CD4-positive, CD25-positive, alpha-beta regulatory T cell (primary cell): ENCODE measurements at places on chromosomes 1 and 21.

GRCh38 chr1:204746838-204747442 lies 61.4 kb upstream of the LRRN2 start:
- peak; percentile 29 for DNase-seq

- DNase-seq: peak; percentile 13
Measured at GRCh38 chr1:2466958-2467554, 9.0 kb upstream of the PLCH2 start.

DNA sequence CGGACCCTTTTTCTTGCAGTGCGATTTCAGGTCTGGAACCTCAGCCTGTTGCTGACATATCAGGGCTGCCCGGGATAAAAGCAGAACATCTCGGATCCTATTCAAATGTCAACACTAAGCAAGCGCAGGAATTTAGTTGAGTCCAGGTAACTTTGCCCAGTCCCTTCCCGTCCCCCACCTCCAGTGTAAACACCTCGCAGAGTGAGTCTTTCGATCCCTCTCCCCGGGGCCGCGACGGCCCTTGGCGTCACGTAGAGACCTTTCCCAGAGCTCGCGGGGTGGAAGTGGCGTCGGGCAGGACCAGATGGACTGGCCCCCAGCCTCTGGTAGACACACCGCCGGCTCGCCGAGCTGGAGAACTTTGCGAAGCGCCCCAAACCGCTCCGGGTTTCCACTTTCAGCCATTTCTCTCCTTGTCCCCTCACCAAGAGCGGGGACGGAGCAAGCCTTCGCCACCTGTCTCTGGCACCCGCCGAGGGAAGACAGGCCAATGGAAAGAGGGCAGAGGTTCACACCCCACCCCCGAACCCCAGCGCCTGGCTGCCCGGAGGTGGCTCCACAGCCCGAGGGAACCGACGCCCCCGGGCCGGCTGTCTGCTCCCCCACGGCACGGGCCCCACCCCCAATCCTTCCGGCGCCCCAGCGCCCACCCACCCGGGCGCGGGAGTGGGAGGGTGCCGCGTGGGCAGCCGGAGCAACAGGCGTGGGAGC lies 570 bp downstream of the KCND3 start:
- no peak for DNase-seq

- DNase-seq: no peak
Measured at GRCh38 chr21:24832961-24833360, 774.3 kb downstream of the MRPL39 start.

GRCh38 chr1:227909188-227909587 lies 38.5 kb downstream of the WNT9A start:
- DNase-seq: no peak

GRCh38 chr1:177035586-177035985 lies 128.9 kb downstream of the ASTN1 start:
- DNase-seq: no peak

GRCh38 chr21:32816261-32816660 lies 44.7 kb upstream of the PAXBP1 start:
- no peak for DNase-seq

GRCh38 chr1:226492426-226493137 lies 56.0 kb upstream of the STUM start:
- DNase-seq: no peak

GRCh38 chr1:117301901-117302300 lies 65.3 kb upstream of the MAN1A2 start:
- no peak for DNase-seq

DNA sequence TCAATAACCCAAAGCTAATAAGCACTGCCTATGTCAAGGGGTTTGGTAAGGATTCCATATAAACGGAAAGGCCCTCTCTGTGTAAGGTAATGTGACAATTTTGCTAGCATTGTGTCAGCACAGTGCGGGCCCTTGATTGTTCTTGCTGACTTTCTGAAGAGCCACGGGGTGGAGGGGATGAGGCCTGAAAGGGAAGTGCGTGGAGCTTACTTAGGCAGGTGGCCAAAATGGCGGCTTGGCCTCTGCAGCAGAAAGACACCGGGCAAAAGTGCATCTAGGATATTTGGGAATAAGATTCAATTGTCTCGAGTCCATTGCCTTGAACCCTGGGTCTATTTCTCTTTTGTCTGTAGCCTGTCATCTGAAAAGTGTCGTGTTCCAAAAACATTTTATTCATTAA lies 114.3 kb downstream of the TGFB2 start:
- DNase-seq: no peak
